ENCODE measurements at places on chromosomes 12 and 14. TPM values are rescaled to one million over a fixed set of nuclear protein-coding genes. Genes with fewer than 3 reads are reported as not detected.

WDR89 gene
- 6.9 TPM for total RNA-seq

DIO2 gene
- 32.0 TPM for total RNA-seq

MFAP5 gene
- total RNA-seq, result 20.8 TPM

LAG3 gene
- 0.57 TPM for total RNA-seq

HOXC9 gene
- not detected for total RNA-seq

IFI27L2 gene
- total RNA-seq, result 93.0 TPM

ALX1 gene
- total RNA-seq, result not detected

VSX2 gene
- not detected for total RNA-seq

TSHR gene
- not detected for total RNA-seq

SEL1L gene
- total RNA-seq, result 64.8 TPM

RAD51AP1 gene
- total RNA-seq, result 1.6 TPM

CLEC6A gene
- total RNA-seq, result not detected

CCDC196 gene
- not detected for total RNA-seq

SLC25A47 gene
- not detected for total RNA-seq

ERG28 gene
- total RNA-seq, result 7.5 TPM

ETV6 gene
- 18.4 TPM for total RNA-seq

C1S gene
- total RNA-seq, result 69.0 TPM

KRT78 gene
- not detected for total RNA-seq

TPH2 gene
- total RNA-seq, result not detected

FOXA1 gene
- not detected for total RNA-seq

All from cardiac septum (tissue), 1 donor.